ENCODE measurements at places on chromosomes 16 and 17.

DNA sequence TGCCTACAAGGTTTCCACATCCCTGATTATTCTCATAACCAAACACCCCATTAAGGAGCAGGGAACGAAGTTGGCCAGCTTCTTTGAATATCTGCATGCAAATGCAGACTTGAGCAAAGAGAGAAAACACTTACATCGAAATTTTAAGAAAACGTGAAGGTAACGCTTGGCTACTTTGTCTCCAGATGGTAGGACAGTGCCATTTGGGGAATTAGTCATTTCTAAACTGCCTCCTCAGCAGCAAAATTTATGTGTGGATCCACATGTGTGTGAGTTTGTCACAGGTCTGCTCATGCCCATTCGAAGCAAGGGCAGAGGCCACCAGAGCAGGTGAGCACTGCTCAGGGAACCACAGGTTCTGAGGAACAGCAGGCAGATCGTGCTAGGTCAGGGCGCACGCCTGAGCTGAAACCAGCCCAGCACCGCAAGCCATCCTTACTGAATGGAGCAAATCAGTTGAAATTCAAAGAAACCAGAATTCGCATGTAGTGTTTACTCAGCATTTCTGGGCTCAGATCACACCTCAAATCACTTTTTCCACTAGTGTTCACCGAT is 80.1 kb downstream of the SOCS1 start:
- DNase-seq = no peak

DNA sequence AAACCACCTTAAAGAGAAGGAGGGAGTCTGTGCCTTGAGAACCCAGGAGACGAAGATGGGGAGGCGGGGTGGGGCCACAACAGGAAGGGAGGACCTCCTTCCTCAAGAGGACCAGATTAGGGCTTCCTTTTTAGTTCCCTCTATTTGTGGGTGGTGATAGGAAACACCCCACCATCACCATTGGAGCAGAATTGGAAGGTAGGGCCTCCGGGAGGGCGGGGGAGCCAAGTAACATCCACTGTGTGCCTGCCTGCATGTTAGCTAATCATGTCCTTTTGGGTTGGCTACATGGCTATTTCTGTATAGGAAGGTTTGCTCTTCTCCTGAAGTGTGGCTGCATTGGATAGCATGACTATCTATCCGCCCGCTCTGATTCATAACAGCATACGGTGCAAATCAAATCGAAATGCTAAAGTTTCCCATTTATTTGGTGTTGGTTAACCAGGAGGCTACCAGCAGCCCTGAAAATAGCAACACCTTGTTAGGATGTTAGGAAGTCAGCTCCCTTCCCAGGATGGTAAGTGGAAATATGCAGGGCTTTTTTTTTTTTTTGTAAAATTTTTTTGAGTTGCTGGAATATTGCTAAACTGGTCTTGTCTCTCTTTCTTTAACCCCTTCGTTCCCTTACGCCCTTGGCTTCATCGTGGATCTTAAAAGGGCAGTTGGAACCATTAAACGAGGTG is 4.2 kb downstream of the SYT17 start:
- no peak for DNase-seq

- DNase-seq = no peak
Measured at GRCh38 chr17:66834919-66835454, at the start of gene CACNG5. TSS of gene CACNG5 (plus strand) at chr17:66835117. CDS start at chr17:66877333, 42,216 bp downstream.

DNA sequence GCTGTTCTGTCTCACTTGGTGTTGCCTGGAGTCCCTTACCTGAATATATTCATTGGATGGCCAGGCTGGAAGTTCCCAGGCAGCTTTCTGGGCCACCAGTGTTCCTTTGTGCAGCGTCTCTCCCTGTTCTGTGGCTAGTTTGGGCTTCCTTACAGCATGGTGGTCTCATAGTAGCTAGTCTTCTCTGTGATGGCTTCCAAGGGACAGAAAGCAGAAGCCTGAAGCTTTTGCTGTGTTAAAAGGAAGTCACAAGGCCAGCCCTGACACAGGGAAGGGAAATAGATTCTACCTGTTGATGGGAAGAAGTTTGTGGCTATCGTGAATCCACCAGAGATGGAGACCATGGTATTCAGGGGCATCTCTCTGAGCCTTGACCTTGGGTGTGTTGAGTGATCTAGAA is 34.6 kb downstream of the PLCG2 start:
- no peak for DNase-seq

DNA sequence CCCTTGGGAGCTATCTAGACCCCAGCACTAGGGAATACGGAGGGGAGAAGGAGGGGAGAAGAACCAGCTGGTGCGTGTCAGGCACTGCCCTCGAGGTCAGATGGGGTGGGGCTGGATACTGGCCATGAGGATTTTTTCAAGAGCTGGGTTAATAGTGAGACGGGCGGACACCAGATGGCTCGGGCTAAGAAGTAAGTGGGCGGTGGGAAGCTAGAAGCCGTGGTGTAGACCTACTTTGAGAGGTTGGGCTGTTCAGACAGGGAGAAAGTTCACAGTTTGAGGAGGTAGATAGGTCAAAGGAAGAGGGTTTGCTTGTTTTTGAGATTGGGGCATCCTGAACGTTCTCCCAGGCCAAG is 303.8 kb downstream of the SEC14L1 start:
- DNase-seq = no peak

GRCh38 chr16:11877374-11877773 is 26.0 kb upstream of the RSL1D1 start:
- DNase-seq = no peak

GRCh38 chr17:43411749-43412148 is 13.0 kb downstream of the ARL4D start:
- DNase-seq = no peak

DNA sequence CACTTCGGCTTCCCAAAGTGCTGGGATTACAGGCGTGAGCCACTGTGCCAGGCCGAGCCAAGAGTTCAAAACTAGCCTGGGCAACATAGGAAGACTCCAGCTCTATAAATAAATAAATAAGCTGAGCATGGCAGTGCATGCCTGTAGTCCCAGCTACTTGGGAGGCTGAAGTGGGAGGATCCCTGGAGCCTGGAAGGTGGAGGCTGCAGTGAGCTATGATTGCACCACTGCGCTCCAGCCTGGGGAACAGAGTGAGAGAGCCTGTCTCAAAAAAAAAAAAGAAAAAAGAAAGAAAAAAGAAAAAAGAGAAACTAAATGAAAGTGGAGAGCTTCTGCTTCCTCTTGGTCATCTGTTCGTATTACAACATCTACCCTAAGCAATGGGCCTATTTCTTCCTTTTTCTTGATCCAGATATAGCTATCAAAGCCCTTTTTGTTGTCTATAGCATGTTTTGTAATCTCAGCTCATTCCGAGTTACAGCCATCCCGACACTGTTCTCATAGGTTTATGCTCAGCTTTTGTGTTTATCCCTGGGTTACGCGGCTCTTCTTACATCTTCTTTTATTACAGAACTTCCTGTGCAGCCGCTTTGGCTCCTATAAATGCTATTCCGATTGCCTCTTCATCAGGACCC is 14.1 kb upstream of the MAPK3 start:
- DNase-seq = no peak

GRCh38 chr16:22417019-22417418 is 42.6 kb upstream of the CDR2 start:
- DNase-seq = no peak

DNA sequence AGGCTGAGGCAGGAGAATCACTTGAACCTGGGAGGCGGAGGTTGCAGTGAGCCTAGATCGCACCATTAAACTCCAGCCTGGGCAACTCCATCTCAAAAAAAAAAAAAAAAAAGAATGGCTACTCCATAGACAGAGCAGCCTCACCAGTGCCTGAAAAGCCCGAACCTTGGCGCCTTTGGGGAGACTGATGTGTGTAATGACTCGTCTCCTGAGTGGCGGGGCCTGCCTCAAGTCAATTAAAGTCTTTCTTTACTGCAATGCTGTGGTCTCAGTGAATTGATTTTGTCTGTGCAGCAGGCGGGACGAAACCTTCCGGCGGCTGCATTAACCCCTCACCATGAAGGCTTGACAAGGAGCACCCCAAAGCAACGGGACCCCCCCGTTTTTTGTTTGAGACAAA is 3.5 kb upstream of the UQCC4 start:
- peak; percentile 5 for DNase-seq

GRCh38 chr16:31215287-31216162 is 1.4 kb downstream of the PYDC1 start:
- peak; percentile 34 for DNase-seq

GRCh38 chr17:16301963-16302855 is 51.1 kb downstream of the CENPV start:
- no peak for DNase-seq

DNA sequence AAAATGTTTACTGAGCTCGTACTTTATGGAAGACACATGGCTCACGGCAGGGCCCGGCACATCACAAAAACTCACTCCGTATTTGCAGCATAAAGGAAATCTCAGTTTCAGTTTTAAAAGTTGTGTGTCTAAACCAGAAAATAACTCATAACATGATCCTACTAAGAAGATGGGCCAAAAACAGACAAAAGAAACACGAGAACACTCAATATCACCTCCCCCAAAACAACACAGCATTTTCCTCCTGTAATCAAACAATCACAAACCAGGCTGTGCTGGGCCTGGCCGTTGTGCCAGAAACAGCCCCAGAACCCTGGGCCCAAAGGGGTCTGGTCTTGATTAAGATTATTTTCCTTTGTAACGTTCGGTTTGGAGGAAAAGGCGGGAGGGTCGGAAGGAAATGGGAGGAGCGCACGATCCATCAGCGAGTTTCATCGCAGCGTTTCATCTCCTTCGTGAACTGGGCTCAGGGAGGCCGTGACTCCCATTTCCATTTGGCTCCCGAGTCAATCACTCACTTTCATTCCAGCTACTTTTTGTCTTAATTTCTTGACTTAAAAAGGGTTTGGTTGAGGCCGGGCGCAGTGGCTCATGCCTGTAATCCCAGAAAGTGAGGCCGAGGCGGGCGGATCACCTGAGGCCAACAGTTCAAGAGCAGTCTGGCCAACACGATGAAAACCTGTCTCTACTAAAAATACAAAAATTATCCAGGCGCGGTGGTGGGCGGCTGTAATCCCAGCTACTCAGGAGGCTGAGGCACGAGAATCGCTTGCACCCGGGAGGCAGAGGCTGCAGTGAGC is 61.4 kb downstream of the NXN start:
- no peak for DNase-seq

DNA sequence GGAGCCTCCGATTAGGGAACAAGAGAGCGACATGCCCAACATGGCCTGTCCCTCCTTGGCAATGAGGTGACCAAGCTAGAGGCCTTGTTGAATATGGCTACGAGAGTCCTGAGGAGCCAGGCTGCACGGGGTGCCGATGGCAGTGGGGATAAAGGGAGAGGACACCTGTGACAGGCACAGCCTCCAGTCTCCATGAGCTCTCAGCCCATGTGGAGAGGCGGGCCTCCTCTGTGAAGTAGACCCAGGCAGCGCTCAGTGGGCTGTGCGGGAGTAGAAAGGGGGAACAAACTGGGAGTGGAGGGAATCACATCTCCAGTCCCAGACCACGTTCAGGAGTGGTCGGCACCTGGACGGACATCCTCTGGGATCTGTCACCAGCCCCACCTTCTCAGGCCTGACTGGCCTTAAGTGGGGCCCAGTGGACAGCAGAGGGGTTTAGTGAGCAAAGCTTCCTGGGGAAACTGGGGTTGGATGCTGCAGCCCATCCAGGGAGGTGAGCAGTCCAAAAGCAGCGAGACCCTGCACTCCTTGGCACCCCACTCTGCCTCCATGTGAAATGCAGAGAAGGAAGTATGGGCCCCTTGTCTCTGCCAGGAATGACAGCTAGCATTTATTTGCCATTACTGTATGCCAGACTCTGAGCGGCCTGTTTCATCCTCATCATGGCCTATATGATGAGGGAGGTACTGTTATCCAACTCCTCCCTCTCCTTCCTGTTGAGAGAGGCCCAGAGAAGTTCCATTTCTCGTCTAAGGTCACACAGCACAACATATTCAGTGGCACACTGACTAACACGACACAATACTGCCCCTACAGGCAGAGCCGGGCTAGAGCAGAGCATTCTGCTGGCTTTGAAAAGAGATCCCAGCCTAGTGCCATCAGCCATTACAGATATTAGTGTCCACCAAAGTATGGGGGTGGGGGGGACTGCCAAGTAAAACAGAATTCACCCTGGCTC is 4.5 kb upstream of the TMEM92 start:
- peak; percentile 71 for DNase-seq

DNA sequence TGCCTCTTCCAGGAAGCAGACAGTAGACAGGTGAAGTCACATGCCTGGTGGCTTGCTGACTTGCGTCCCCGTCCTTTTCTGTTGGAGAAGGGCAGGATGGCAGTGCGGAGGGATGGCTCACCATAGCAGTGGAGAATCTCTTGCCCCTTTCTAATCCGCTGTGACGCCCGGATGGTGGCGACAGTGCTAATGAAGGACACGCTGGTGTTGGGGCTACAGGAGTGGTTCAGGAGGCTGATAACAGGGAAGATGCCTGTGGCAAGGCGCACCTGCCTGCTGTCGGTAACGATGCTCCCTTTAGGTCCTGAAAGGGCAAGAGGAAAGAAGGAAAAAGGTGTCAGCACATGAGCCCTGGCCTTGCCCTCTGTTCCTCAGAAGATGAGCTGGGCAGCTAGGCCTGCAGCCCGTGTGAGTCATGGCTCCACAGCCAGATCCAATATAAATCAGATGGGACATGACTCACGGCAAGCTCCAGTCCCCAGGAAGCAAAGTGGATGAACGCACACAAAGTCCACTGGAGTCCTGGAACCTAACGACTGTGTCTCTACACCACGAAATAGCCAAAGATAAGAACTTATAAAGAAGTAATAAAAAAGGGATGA is 25.5 kb downstream of the SERPINF1 start:
- peak; percentile 93 for DNase-seq

DNA sequence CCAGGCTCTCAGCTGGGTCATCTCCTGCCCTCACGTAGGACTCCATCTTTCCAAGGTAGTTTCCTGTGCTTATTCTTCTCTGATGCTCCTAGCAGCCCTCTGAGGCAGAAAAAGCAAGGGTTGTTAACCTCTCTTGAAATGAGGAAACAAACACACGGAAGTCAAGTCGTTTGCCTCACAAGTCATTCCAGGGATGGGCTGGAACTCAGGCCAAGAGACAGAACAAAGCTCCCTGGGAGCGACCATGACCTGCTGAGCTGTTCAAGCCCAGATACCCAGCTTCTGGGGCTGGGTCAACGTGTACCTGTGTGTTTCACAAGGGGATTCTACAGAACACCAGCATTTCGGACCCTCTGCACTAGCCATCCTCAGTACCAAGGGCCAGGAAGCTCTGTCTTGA is 28.1 kb downstream of the SRL start:
- DNase-seq = no peak

DNA sequence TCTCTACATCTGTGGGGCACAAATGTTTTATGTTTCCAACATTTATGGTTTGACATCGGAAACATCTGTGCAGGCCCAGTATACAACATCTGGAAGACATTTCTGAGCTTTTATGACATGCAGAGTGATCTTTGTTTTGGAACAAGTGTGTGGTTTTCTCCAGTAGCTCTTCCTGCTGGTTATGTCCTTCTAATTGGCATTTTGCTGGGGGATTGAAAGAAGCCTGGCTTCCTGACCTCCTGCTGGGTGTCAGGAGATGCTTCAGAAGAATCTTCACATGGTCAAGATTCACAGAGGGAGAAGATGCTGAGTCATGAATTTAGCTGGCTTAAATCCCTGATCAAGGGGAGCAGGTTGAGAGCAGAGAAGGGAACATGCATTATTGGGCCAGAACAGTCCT is 279.5 kb upstream of the MYOCD start:
- DNase-seq = no peak
